Immature natural killer cell (primary cell): ENCODE measurements at places on chromosomes 16 and 17. TPM values are rescaled to one million over a fixed set of nuclear protein-coding genes. Genes with fewer than 3 reads are reported as not detected.

- no peak for DNase-seq
These were observed 11.3 kb downstream of the PLCD3 start for GRCh38 chr17:45121055-45121454.

GRCh38 chr16:1150511-1150982 lies 2.4 kb upstream of the CACNA1H start:
- no peak for DNase-seq

The FBXL19 gene
- polyA plus RNA-seq: 1.1 TPM

The IRF8 gene
- polyA plus RNA-seq: 92.8 TPM

DNA sequence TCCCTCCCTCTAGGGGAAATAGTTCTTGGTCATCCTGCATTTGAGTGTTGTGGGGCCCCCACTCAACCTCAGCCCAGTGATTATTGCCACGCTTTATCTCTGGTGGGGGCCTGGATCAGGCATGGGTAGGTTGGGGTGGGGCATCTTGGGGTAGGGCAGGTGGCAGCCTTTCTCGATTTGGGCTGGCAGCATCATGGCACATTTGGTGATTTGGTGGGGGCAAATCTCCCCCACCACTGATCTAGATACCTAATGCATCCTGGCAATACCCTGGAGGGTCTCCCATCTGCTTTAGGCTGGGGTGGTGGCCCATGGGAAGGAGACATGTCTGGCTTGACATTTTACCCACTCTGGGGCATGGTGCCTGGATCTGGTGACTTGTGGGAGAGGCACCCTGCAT lies 40.2 kb downstream of the NLRP1 start:
- DNase-seq: no peak

The FLYWCH2 gene
- polyA plus RNA-seq: 18.3 TPM

- no peak for DNase-seq
These were observed 314.3 kb downstream of the RBFOX1 start for GRCh38 chr16:7646821-7647500.

DNA sequence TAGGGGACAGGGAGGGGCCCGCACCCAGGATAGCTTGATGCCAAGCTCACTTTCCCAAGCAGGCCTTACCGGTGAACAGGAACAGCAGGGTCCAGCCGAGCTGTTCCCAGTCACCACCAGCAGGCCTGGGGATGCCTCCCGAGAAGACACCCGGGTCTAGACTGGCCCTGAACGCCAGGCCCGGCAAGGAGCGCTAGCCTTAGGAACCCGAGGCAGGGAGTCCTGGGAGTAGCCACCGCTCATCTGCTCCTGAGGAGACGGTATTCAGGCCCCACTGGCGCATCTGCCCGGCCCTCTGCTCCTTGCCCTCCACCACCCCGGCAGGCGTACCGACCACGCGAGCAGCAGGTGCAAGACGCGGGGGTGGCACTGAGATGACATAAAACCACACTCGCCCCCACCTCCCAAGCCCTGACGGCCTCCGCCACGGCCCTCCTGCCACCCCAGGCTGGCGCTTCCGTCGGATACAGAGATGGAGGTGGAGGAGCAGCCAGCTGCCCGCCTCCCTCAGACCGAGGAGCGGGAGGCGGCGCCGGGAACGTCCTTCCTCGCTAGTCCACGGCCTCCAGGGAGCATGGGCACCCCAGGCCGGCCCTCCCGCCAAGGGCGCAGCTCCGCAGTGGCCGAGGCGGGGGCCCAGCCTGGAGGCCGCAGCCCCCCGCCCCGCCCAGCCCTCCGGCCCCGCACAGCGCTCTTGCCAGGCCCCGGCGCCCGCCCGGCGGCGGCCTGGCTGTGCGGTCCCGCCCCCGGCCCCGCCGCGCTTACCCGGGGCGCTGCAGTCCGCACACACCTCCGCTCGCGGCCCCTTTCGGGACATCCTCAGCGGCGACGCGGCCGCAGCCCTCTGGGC lies 661 bp downstream of the GIT1 start:
- peak; percentile 77 for DNase-seq

The KRTAP4-4 gene
- not detected for polyA plus RNA-seq

DNA sequence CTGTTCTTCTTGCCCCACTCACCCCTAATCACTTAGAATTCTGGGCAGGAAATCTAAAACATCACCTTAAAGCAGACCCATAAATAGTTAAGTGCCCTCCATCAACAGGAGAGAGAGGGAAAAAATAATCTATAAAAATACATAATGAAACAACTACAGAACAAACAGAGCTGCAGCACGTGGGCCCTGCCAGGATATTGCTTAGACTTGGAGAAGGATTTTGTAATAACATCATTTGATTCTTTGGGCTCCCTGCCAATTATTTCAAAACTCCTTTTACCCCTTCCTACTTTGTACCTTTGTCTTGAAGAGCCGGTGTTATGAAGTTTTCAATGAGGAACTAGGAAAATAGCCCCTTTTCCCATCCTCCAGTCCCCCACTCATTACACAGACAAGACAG lies 130.6 kb upstream of the TOX3 start:
- DNase-seq: no peak

The CACNA1H gene
- not detected for polyA plus RNA-seq

The KRTAP4-7 gene
- not detected for polyA plus RNA-seq
